ENCODE measurements at places on chromosomes 11 and 22. TPM values are rescaled to one million over a fixed set of nuclear protein-coding genes. Genes with fewer than 3 reads are reported as not detected.

Gene TMX2
- 99.0 TPM for total RNA-seq

Gene ZNF202
- 22.9 TPM for total RNA-seq

Gene OR4C6
- not detected for total RNA-seq

Gene CCDC87
- total RNA-seq: 0.21 TPM

Gene NPAS4
- not detected for total RNA-seq

Gene ZNF214
- total RNA-seq: not detected

Gene DKK3
- total RNA-seq: not detected

Gene NDUFS8
- 159 TPM for total RNA-seq

Gene IGF2
- 0.45 TPM for total RNA-seq

Gene BTBD18
- total RNA-seq: not detected

Gene AP5B1
- 20.1 TPM for total RNA-seq

Gene DEFB131B
- not detected for total RNA-seq

Gene KDELR3
- total RNA-seq: 1.3 TPM

Gene ART1
- total RNA-seq: not detected

Gene KRTAP5-10
- total RNA-seq: not detected

Gene MN1
- total RNA-seq: 0.23 TPM

Gene CHRM1
- not detected for total RNA-seq

Gene BLID
- not detected for total RNA-seq

Gene RFPL1
- total RNA-seq: not detected

Gene ARFIP2
- total RNA-seq: 50.8 TPM

Gene CHRDL2
- not detected for total RNA-seq

Gene PNPLA5
- not detected for total RNA-seq

Gene CD3G
- total RNA-seq: 145 TPM

Gene HOATZ
- total RNA-seq: not detected

Gene CCDC116
- total RNA-seq: 0.51 TPM

Gene OR2D2
- 0.72 TPM for total RNA-seq

Gene TRIM48
- total RNA-seq: not detected

Gene SLC37A4
- total RNA-seq: 31.6 TPM

Gene PRR33
- not detected for total RNA-seq

Gene KCNJ1
- not detected for total RNA-seq

Gene OR52E8
- total RNA-seq: not detected

Gene BIRC3
- 102 TPM for total RNA-seq

Gene RELT
- 35.0 TPM for total RNA-seq

Gene UPK2
- not detected for total RNA-seq

Gene INS
- total RNA-seq: not detected

Gene EML3
- 166 TPM for total RNA-seq
